Type B pancreatic cell (in vitro differentiated cells): ENCODE measurements at places on chromosomes 4 and X.
A peak's percentile ranks its signal among the peaks of the same experiment; 100 is the strongest.

DNA sequence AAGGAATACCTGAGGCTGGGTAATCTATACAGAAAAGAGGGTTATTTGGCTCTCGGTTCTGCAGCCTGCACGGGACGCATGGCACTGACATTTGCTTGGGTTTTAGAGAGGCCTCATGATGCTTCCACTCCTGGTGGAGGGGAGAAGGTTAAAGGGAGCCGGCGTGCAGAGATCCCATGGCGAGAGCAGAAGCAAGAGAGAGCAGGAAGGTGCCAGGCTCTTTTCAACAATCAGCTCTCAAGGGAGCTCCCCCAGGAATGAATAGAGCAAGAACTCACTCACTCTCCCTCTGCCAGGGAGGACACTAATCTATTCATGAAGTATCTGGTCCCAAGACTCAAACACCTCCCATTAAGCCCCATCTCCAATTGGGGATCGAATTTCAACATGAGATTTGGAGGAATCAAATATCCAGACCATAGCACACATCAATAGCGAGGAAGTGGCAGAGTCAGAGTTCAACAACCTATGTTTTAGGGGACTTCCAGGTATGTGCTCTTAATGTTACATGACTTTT lies 109.8 kb downstream of the SORBS2 start:
- no peak overlapping the region for H3K4me3 ChIP-seq
- no peaks in the 10 kb centered on the region for H3K36me3 ChIP-seq
- peaks cover 9% of the 10 kb centered on the region for H3K4me1 ChIP-seq
- peaks cover 3% of the 10 kb centered on the region for H3K27me3 ChIP-seq
- H3K27ac ChIP-seq, result no peak overlapping the region
- DNase-seq, result no peak

DNA sequence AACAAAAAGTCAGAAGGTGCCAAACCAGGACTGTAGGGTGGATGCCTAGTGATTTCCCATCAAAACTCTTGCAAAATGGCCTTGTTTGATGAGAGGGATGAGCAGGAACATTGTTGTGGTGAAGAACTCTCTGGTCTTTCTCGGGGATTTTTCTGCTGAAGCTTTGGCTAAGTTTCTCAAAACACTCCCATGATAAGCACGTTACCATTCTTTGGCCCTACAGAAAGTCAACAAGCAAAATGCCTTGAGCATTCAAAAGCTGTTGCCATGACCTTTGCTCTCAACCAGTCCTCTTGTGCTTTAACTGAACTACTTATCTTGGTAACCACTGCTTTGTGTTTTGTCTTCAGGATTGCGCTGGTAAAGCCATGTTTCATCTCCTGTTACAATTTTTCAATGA lies 3.0 kb upstream of the SEC31A start:
- H3K4me1 ChIP-seq, result peaks cover 20% of the 10 kb centered on the region
- H3K27ac ChIP-seq, result peak overlapping the region; percentile 13
- H3K36me3 ChIP-seq, result peaks cover 23% of the 10 kb centered on the region
- H3K4me3 ChIP-seq, result peak overlapping the region; percentile 31
- no peak for DNase-seq

- H3K36me3 ChIP-seq, result no peaks in the 10 kb centered on the region
- no peaks in the 10 kb centered on the region for H3K27me3 ChIP-seq
- DNase-seq, result no peak
- H3K4me1 ChIP-seq, result no peaks in the 10 kb centered on the region
- no peak overlapping the region for H3K27ac ChIP-seq
These were observed 21.8 kb upstream of the TLL1 start for GRCh38 chr4:165851256-165851655.

DNA sequence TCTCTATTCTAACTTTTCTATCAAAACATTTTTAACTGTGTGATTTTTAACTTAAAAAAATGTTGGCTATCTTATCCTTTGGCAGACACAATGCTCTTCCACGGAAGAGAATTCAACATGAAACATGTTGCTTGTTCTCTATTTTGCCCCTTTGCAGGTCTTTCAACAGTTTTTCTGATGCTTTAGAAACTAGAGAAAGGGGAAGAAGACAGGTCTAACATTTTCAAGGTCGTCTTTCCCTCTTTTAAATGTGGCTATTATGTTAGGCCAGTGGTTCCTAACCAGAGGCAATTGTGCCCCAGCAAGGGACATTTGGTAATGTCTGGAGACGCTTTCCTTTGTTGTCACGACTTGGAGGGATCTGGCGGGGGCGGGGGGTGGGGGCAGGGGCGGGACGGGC lies 95.0 kb downstream of the SH3KBP1 start:
- no peaks in the 10 kb centered on the region for H3K27me3 ChIP-seq
- no peak overlapping the region for H3K27ac ChIP-seq
- H3K4me3 ChIP-seq, result no peak overlapping the region
- H3K36me3 ChIP-seq, result no peaks in the 10 kb centered on the region

GRCh38 chr4:76554630-76555029 lies 119.6 kb downstream of the SHROOM3 start:
- no peak for DNase-seq
- peaks cover 16% of the 10 kb centered on the region for H3K4me1 ChIP-seq
- H3K27ac ChIP-seq, result no peak overlapping the region
- H3K36me3 ChIP-seq, result no peaks in the 10 kb centered on the region
- H3K4me3 ChIP-seq, result no peak overlapping the region
